ENCODE measurements at places on chromosomes 3 and 15.
A peak's percentile ranks its signal among the peaks of the same experiment; 100 is the strongest.

GRCh38 chr15:59936741-59937140, 67.4 kb upstream of the FOXB1 start:
- no peak for DNase-seq

- DNase-seq: no peak
Observed at GRCh38 chr3:48715174-48715800, 1.7 kb downstream of the IP6K2 start.

DNA sequence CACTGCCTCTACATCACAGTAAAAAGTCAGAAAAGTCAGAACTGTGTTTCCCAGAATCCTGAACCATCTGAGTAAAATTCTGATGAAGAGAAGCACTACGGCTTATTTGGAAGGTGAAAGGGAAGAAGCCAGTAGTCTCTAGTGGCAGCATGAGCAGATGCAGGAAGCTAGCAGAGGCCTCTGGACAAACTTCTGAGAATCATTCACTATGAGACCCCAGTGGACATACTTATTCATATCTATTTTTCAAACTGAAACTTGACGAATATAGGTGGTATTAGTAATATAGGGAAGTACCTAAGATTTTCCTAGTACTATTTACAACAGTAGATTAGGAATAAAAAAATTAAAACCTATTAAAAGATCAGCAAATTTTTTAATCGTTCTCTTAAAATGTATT, 272.8 kb upstream of the TTC14 start:
- no peak for DNase-seq

DNA sequence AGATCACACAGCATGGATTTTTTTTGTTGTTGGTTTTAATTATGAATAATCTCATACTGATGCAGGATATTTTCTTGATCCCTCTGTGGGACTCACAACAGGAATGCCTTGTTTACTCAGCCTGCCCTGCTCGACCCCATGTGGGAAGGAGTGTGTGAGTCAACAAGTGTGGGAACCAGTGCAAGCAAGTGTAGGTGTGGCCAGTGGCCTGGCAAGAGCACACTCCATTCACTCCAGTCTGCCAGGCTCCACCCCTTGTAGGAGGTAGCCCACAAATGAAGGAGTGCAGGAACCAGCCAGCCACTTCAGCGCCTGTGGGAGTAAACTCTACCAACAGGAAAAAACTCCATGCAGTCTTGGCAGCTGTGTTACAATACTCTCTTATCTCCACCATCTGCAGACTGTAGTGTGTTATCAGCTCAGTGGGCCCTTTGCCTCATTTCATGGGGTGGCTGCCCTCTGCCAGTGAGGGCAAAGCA, 393.6 kb downstream of the OTOL1 start:
- no peak for DNase-seq

- DNase-seq: no peak
Observed at GRCh38 chr3:127744875-127745274, 72.1 kb downstream of the ABTB1 start.

- DNase-seq: no peak
Observed at GRCh38 chr3:39485547-39485946, 18.1 kb downstream of the MOBP start.

- DNase-seq: no peak
Observed at GRCh38 chr3:64053581-64053980, 30.3 kb upstream of the PSMD6 start.

GRCh38 chr15:93109336-93110102, 20.5 kb upstream of the RGMA start:
- DNase-seq: no peak

- no peak for DNase-seq
Observed at GRCh38 chr3:23913873-23914743, 2.7 kb downstream of the NKIRAS1 start.

DNA sequence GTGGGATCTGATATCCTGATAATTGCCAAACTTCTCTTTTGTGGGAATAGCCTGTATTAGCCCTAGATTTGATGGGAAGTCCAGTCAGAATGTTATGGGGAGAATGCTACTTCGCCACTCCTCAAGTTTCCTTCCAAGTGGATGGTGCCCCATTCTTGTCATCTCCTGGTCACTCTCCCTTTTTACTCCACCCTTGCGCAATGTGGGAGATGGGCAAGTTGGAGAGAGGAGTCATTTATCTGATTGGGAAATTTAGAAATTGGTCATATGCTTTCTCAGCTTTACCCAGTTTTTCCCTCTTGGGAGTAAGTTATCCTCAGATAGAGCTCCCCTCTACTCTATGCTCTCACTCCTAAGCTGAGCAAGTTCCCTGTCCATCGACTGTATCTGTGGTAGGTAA, 14.4 kb downstream of the FANCD2OS start:
- no peak for DNase-seq

DNA sequence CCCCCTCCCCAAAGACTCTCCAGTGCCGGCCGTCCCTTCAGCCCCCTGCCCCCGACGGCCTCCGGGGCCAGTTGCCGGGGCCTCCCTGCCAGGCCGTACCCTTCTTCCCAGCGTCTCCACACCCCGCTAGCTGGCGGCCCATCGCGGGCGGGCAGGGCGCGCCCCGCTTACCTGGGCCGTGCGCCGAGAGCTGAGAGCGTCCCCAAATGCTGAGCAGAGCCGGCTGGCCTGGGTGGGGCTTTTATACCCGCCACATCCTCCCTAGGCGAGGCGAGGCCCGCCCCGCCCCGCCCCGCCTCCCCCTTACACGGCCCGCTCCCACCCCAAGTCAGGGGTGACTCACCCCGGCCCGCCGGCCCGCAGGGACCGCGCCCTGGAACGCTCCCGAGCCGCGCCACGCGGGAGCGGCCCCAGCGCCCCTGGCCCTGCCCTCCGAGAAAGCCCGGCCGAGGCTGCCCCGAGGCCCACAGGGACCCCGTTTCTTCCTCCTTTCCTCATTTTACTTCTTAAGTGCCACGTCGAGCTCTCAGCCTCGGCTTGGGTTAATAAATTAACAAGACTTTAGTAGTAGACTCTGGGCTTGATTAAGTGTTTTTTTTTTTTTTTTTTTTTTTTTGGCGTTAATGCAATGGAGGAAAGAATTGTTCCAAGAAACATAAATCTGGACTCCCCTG, at the start of gene ANXA2:
Gene ANXA2, minus strand, starts transcription at position 215 of the 674 bp plus-strand sequence. CDS start 11,911 bp downstream, outside the sequence.
- peak; percentile 78 for DNase-seq

DNA sequence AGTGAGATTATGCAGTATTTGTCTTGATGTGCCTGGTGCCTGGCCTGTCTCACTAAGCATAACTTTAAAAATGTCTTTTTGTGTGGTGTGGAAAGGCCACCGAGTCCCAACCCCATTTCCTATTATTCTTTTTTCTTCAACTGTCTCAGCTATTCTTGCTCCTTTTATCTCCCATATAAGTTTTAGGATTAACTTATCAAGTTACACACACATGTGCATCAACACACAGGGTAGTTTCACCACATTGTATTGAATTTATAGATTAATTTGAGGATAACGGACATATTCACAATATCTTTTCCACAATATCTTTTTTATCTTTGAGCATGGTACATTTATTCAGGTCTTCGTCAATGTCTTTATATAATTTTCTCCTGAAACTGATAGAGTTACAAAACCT, 127.6 kb downstream of the RYR3 start:
- DNase-seq: no peak

GRCh38 chr3:64148955-64149653, 76.2 kb downstream of the PRICKLE2 start:
- DNase-seq: no peak

DNA sequence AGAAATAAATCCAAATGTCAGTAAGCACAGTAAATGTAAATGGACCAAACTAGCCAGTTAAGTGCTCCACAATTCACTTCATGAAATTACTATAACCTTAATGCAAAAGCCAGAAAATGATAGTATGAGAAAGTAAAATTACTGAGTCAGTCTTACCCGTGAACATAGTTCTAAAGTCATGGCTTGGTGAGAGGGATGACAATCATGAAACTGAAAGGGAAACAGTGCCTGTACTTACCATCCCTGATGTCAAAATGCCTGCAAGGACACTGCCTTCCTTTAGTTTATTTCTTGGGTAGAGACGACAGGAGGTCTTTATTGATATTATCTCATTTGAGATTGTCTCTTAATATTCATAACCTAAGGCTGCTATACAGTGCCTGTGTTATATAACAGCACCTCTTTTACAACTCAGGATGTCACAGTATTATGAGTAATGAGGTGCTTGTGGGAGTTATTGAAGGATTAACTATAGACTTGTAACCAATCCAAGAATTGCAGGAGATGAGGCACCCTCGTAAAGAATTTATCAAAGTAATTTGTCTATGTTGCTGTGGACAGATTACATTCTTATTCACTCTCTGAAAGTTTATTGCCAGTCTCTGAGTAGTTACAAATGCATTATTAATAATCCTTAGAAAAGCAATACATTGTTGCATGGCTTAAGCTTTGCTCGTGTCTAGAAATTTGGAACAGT, 142.9 kb upstream of the BFSP2 start:
- DNase-seq: no peak

DNA sequence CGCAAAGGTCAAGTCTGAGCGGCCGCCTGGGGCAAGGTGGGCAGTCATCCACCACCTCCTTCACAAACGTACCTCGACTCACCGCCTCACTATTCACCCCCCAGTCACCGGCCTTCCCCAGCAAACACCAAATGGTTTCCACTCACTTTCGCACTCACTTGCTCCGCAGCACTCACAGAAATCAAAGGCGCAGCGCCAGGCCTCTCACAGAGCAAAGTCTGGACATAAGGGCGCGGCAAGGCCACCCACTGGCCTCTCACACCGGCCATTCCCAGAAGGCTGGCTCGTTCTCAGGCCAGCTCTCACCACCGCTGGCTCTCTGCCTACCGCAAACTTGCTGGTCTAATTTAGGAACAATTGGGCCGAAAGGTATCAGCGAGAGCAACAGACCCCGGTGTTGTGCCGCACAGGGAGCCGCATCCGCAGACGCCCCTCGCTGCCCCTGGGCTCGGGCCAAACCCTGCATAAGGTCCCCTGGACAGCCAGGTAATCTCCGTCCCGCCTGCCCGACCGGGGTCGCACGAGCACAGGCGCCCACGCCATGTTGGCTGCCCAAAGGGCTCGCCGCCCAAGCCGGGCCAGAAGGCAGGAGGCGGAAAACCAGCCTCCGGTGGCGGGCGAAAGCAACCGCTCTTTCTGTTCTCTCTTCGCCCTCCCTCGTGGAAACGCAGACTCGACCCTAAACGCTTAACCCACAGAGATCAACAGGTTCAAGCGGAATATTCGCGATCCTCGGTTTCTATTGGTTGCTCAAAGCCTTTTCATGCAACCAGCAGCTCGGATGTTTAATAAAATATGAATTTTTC, 2.9 kb downstream of the SHOX2 start:
- no peak for DNase-seq

DNA sequence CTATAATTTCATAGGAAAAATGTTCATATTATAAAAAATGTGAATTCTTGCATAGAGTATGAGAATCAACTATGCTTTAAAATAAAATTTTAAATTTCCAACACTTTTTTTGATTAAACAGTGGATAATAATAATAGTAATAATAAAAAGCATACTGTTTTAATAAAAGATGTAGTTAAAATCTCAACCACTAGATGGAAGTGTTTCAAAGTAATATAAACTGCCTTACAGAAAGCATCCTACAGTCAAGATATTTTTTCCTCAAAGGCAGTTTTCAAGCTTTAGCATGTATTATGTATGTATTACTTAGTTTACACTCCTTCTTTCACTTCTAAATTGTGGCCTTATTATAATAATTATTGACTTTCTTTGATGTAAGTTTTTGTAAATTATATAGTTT, 217.5 kb downstream of the CHL1 start:
- DNase-seq: no peak

DNA sequence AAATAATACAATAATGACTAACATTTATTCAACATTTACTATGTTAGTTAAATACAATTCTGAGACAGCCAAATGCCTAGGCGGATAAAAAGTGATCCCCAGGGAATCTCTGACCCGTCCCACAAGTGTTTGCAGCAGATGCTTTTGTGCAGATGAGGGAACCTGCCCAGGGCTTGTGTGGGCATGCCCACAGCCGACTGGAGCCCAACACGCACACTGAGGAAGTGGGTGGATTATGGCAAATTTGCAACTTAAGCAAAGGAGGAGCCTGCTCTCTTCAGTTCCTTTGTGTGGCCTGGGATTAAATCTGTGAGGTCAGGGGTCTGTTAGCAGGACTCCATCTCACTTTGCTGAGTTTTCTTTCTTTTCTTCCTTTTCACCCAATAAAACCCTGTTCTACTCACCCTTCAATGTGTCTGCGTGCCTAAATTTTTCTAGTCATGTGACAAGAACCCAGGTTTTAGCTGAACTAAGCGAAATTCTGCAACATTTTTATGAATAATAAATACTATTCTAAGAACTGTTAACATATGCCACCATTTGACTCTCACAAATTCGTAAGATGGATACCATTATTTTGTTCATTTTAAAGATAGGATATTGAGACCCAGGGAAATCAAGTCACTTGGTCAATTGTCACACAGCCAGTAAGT, 13.9 kb upstream of the RTP1 start:
- no peak for DNase-seq

DNA sequence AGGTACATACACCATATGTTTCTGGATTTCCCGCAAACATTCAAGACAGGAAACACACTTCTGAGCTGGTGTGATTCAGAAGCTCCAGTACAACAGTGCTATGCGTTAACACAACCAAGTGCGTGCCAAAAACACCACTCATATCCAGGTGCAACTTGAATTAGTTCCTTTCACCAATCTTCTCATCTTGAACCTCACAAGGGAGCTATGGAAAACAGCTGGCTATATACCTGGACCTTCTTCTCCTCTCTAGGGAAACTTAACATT, 31.3 kb downstream of the SUSD5 start:
- DNase-seq: no peak

GRCh38 chr15:74769463-74770025, 12.3 kb upstream of the CSK start:
- DNase-seq: no peak

- no peak for DNase-seq
Observed at GRCh38 chr3:14863333-14864100, 44.8 kb downstream of the FGD5 start.

GRCh38 chr3:171622126-171622525, 161.9 kb upstream of the TNIK start:
- no peak for DNase-seq

DNA sequence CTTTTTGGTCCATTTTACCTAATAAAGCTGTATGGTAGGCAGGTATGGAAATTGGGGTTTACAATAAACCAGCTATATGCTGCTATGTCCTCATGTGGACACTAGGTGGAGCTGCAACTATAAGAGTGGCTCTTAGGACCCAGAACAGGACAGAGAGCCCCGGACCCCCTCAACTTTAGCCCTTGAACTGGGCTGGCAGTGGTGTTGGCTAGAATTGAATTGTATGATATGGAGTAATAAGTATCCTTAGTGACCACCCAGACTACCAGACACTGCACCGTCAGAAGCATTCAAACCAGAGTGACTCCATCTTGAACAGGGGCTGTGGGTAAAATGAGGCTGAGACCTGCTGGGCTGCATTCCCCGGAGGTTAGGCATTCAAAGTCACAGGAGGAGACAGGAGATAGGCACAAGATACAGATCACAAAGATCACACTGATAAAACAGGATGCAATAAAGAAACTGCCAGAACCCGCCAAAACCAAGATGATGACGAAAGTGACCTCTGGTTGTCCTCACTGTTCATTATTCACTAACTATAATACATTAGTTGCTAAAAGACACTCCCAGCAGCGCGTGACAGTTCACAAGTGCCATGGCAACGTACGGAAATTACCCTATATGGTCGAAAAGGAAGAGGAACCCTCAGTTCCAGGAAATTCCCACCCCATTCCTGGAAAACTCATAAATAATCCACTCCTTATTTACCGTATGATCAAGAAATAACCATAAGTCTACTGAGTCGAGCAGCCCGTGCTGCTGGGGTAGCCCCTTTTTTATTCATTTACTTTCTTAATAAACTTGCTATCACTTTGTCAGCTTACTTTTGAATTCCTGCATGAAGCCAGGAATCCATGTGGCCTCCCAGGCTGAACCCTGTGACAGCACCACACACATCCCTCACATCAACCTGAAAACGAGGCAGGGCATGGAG, 68.7 kb upstream of the BLM start:
- peak; percentile 45 for DNase-seq

GRCh38 chr15:45372041-45372995, 6.0 kb downstream of the GATM start:
- DNase-seq: no peak

Measured in effector CD4-positive, alpha-beta T cell (primary cell).